Ovary (tissue), 10 donors: ENCODE measurements at places on chromosomes 16 and 17.

DNA sequence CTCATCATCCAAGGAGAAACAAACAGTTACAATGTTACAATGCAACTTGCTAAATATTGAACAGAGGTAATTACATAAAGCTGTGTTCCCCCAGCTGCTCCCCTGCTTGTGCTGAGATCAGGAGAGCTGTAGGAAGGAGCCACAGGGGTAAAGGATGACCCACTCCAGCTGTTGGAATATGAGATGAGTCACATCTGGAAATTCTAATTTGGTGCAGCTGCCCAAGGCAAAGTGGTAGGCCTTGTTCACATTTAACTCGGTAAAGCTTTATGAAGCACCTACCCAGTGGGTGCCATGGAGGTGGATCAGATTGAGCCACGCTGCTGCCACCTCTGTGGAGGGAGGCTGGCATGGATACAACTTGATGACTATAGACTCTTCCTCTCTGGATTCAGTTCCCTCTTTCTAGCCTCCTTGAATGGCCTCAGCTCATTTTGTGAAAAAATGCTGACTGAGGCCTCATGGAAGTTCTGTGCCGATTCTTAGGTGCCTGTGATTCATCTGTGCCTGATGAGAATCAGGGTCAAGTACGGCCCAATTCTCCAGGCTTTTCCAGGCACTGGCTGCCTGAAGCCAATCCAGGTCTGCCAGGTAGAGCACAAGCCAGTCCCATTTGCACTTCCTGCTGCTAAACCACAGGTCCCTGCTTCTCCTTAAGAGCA, 7.4 kb downstream of the ZNF689 start:
- no peak for DNase-seq

DNA sequence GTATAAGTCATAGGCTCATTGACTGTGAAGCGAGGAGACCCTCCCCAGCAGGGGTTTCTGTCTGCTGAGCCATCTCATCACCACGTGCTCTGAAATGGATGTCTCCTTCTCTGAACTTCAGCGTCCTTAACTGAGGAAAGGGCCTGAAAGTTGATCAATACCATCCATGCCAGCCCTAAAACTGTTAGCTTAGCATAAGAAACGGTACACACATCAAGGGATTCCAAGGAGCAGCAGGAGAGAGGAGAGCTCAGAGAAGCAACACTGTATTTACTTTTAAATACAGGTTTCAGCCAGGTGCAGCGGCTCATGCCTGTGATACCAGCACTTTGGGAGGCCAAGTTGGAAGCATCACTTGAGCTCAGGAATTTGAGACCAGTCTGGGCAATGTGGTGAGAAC, 248.9 kb upstream of the TNRC6C start:
- no peak for DNase-seq

DNA sequence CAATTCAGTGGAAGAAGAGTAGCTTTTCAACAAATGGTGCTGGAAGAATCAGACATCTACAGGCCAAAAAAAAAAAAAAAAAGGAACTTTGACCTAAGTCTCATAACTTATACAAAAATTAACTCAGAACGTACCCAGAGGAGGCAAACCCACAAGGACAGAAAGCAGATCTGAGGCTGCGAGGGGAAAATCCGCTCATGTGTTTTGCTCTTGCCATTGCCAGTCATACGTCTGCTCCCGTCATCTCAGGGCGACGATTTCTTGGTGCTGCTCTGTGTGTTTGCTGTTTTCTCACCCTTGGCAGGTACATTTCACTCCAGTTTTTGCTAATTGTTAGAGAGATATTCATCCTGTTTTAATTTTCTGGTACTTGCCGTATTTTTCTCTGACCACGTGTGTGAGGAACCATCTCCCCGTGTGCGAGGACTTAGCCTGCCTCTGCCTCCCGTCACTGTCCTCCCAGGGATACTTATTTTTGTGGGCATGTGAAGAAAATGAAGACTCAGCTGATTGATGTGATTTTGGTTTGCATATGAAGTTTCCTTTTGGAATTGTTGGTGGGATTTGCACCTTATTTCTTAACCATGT, 33.4 kb upstream of the ACSF3 start:
- DNase-seq = no peak

GRCh38 chr17:67784364-67785121, 40.8 kb upstream of the BPTF start:
- DNase-seq = no peak

DNA sequence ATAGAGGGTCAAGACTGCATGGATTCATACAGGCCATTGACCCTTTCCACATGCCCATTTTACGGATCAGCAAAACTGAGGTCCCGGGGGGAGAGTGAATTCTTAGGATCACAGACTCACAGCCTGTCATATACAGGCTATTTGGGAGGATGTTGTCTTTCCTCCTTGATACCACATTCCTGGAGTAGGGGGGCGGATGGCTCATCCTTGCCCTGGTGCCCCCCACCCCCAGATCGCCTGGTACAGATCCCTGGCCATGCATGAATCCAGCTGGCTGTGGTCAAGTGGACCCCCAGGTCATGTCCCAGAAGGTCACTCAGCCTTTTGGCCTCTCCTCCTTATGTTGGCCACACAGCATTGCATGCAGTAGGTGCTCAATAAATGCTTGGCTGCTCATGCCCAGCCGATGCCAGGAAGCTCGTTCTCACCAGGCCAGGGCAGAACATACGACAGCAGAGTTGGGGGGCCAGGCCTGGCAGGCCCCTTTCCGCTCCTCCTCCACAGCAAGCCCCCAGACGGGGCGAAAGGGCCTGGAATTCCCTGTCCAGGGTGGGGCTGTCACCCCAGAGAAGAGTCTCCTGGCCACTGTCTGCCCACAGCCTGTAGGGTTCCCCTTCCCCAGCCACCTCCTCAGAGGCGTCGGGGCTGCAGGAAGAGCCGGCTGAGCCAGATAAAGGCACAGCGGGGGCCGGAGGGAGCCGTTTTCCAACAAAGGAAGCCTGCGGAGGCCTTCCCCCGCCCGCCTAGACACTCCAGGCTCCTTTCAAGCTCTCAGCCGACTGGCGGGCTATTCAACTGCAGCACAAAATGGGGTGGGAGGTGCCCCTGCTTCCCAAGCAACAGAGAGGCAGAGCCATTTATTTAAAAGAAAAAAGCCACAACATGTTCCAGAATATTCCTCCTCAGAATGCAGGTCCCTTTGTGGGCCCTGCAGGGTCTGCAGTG, 215.7 kb upstream of the CIBAR2 start:
- no peak for DNase-seq

DNA sequence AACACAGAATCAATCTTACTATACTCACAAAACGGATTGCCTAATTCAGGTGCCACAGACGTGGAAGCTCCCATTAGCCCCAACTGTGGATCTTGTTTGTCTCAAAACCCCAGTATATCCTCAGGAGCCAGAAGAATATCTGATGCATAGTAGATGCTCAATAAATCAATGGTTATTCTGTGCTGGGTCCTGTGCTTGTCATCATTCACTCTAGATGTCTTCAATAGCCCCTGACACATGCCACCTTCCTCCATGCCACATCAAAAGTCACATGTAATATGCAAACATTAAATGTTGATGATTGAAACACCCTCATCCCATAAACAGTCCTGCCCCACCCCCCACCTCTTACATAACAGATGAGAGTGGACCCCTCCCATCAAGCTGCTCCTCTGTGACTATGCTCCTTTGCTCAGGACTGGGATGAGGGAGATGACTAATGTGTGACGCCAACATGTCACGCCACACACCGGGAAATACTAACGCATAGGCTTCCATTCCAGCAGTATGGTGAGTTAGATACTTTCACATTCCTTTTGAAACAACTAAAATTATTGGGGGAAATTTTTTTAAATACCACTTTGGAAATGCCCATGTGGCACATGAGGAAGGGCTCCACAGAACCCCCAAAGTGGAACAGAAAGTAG, 267.6 kb upstream of the SDK2 start:
- DNase-seq = no peak

DNA sequence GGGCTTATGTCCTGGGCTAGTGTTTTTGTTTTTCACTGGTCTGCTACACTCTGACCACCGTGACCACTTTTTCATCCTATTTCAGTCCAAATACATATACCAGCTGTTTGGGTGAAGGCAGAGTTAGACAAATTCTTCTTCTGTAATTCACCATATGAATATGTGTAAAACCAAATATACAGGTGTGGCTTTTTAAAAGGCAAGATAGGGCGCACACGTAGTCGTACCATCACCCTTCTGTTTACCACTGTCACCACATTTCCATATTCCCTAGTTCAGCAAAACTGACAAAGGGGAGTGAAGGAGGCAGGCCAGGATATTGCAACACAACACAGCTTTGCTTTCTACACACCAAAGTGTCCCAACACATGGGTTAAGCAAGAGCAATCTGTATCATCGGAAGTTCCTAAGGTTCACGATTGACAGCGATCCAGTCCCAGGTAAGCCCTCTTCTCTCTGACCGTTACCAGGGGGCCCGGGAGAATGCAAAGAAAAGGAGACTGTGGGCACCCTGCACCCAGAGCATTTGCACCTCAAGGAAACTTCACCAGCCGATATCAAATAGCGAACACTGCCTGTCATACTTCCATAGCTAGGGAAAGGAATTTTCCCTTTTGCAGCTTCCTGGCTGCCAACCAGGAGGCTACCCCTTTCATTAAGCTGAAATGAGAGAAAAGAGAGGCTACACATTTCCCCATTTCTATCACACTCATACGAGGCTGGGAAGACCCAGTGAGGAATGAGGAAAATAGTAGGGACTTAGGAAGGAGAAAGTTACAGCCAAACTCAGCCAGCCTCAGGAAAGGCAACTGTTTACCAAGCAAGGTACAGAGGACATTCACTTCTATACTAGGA, 23.1 kb downstream of the CREBBP start:
- DNase-seq = no peak

- no peak for DNase-seq
Observed at GRCh38 chr17:8696426-8696825, 48.2 kb downstream of the CCDC42 start.

DNA sequence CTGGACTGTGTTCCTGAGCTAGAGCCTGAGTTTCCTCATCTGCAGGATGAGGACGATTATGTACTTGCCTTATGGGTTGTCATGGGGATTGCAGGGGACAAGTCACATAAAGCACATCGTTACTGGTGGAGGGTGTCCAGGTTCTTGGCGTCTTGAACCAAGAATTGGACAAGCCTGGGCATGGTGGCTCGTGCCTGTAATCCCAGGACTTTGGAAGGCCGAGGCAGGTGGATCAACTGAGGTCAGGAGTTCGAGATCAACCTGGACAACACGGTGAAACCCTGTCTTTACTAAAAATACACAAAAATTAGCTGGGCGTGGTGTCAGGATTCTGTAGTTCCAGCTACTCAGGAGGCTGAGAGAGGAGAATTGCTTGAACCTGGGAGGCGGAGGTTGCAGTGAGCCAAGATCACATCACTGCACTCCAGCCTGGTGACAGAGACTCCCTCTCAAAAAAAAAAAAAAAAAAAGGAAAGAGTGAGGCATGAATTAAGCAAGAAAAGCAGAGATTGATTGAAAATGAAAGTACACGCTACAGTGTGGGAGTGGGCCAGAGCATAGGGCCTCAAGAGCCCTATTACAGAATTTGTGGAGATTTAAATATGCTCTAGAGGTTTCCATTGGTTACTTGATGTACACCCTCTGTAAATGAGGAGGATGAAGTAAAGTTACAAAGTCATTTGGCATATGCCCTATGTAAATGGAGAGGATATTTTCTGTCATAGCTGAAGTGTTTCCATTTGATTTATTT, 30.7 kb downstream of the ADGRG5 start:
- DNase-seq = no peak

GRCh38 chr17:17728550-17729251, 47.4 kb downstream of the RAI1 start:
- no peak for DNase-seq

DNA sequence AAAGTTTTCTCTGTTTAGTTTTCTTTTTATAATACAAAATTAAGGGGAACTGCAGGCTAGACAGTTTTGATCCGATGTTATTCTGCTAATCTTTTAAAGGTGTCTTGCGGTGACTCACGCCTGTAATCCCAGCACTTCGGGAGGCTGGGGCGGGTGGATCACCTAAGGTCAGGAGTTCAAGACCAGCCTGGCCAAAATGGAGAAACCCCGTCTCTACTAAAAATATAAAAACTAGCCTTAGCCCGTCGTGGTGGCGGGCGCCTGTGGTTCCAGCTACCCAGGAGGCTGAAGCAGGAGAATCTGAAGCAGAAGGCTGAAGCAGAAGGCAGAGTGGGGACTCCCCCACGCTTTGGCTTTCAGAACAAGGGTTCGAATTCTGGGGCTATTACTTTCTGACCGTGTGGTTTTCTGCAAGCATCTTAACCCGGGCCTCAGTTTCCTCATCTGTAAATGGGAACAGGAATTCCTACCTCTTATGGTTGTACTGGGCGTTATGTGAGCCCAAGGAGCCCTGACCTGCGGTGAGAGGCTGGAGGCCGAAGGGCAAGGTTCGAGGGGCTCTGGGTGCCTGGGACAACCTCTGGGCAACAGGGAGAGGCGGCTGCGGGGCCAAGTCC, 1.2 kb upstream of the KATNB1 start:
- no peak for DNase-seq

GRCh38 chr17:57377094-57377493, 120.8 kb downstream of the MSI2 start:
- DNase-seq = no peak

GRCh38 chr16:80318107-80318506, 222.7 kb upstream of the DYNLRB2 start:
- DNase-seq = no peak

GRCh38 chr16:89407282-89407924, 83.0 kb downstream of the ANKRD11 start:
- DNase-seq = no peak

- no peak for DNase-seq
Observed at GRCh38 chr17:35877345-35878029, 2.7 kb downstream of the CCL5 start.

DNA sequence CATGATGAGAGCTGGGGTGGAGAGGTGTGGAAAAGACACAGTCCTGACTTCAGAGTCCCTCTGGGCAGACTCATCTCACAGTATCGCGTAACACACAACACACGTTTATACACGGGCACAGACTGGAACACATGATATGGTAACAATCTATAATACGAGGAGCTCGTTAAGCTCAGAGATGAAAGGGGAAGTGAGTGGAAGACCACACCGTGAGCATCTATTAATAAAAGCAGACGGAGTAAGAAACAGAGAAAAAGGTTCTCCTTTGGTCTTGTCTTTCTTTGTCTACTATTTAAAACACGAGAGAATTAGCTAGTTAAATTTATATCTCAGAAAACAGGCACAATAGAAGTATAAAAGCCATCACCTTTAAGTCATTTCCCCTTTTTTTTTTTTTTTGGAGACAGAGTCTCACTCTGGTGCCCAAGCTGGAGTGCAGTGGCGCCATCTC, 13.5 kb downstream of the ANKRD11 start:
- DNase-seq = no peak

DNA sequence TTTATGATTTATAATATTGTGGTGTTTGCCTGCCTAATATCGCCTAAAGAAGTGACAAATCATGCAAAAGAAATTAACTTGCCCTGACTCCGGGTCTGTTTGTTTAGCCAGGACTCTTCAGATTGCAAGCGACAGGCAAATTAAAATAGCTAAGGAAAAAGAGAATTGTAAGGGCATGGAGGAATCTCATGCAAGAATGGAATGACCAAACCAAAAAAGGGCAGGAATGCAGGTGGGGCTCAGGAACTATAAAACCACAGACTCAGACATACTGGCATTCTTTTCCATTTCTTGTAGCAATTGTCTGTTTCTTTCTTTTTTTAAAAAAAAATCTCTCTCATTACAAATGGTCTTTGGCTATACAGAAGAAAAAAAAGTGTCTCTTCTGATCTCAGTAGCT, 188.1 kb upstream of the XYLT1 start:
- DNase-seq = no peak
